ENCODE measurements at places on chromosomes 2 and 18.

DNA sequence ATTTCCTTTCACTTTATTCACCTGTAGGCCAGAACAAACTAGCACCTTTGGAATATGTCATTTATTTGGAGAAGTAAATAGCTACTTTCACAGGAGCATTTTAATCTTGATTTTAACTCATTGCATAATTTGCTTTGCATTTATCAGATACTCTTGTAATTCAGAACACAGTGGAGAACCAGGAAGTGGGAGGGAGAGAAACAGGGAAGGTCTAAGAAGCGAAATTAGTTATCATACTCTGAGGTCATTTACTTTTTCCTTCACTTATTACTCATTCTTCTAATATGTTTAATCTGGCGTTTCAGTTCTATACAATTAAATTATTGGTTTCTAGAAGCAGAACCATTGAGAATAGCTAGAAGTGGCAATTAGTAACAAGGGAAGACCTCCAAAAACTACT lies 20.7 kb downstream of the RBM44 start:
- no peak for DNase-seq

- no peak for DNase-seq
These were observed 59.8 kb downstream of the MOGAT1 start for GRCh38 chr2:222731201-222731621.

- DNase-seq = no peak
These were observed 126.0 kb downstream of the OSBPL1A start for GRCh38 chr18:24271381-24272228.

DNA sequence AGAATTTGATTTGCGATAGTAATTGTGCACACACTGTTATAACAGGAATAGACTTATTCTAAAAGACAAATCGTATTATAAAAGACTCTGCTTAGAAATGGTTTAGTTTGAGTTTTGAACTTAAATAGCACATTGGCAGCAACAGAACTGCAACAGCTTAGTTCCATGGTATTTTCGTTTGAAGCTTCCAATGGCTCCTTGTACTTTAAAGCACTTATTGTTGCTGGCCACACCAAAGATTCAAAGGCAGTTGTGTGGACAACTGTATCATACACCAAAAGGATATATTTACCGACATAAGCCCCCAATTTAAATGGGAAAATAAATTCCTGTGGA lies 627 bp downstream of the WIPF1 start:
- DNase-seq = no peak

DNA sequence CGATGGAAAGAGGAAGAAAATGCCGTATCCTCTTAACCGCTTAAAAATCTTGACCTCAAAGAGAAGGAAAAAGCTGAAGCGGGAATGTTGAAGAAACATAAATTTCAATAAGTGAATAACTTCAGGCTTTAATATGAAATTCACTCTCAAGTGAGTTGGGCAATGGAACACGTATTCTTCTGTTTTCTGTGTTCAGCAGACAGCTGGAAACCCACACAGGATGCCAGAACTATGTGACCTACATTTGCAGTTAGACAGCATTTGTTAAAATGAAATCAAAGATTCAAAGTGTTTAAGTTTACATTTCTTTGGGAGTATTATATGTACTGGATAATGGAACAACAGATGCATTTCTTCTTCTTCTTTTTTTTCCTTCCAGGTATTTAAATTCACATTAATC lies 80.5 kb upstream of the SPATS2L start:
- no peak for DNase-seq

DNA sequence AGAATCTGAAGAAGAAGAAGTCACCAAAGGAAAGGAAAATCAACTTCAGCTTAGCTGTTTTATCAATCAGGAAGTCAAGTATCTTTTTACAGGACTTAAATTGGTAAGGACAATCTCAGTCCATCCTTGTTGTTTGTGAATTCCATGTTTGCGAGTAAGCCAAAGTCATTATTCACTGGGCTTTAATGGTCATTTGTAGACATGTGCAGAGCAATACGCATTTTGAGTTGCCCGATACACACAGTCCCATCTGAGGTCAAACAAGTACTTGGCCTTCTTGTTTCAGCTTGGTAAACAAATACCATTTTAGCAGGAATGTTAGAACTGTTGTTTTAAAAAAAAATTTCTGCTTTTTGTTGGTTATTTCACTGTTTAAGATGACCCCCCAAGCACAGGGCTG lies 40.9 kb downstream of the USP14 start:
- DNase-seq = no peak

GRCh38 chr2:27878825-27879224 lies 11.4 kb downstream of the RBKS start:
- DNase-seq = no peak

DNA sequence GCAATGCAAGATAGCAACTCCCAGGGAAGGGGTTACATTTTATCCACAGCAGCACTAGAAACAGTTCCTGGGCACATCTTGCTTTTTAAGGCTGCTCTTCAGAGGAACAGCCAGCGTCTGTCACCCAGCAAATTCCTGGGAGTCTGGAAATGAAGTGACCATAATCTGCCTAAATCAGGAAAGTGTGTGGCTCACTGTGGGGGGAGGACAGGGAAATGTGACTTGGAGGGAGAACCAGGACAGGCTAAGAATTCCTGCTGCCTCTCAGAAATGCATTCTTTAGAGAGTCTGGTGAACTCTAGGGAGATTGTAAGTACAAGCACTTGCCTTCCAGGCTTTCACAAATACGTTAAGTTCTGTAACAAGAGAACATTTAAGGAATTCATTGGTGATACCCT lies 364.3 kb upstream of the SPHKAP start:
- no peak for DNase-seq

- no peak for DNase-seq
These were observed 126.3 kb upstream of the OSR1 start for GRCh38 chr2:19484736-19485135.

DNA sequence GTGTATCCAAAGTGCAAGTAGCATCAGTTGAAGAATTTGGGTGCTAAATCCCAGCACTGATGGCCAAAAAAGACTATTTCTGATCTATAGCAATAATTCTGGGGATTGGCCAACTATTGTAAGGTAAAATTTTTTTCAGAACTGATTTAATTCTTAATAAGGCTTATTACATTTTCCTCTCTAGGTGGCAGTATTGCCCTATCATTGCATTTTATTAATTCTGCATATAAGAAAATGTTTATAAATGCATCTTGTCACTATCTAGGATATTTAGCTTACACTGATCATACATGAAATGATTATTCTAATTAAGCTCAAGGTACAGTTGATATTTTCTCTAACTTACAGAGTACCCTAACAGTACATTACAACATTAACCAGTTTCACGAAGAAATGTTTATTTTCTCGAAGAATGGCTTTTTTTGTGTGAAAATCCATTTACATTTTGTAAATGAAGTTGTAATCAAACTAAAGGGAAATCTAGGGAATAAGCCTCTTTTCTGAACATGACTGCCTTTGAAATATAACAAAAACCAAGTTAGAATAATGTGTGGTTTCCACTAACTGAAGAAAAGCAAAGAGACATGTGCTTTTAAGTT lies 11.0 kb downstream of the TTN start:
- DNase-seq = no peak

DNA sequence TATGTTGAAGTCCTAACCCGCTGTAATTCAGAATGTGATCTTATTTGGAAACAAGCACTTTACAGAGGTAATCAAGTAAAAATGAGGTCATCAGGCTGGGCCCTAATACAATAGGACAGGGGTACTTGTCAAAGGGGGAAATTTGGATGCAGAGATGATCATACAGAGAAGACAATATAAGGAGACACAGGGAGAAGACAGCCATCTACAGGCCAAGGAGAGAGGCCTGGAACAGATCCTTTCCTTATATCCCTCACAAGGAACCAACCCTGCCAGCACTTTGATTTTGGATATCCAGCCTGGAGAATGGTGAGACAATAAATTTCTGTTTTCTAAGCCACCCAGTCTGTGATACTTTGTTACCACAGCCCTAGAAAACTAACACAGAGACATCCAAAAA lies 104.3 kb downstream of the METTL4 start:
- DNase-seq = no peak

DNA sequence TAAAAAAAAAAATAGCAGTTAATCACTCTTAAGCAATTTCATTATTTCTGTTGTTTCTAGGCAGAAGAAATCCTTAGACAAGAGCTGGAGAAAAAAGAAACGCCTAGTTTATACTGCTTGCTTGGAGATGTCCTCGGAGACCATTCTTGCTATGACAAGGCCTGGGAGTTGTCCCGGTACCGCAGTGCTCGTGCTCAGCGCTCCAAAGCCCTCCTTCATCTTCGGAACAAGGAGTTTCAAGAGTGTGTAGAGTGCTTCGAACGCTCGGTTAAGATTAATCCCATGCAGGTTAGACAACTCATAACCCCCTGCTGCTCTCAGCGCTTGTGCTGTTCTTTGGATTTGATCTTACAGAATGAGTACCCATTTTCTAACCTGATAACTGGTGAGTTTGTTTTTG lies 130.4 kb downstream of the TTC27 start:
- no peak for DNase-seq

- no peak for DNase-seq
These were observed 150.3 kb downstream of the NDUFA10 start for GRCh38 chr2:239874636-239875356.

DNA sequence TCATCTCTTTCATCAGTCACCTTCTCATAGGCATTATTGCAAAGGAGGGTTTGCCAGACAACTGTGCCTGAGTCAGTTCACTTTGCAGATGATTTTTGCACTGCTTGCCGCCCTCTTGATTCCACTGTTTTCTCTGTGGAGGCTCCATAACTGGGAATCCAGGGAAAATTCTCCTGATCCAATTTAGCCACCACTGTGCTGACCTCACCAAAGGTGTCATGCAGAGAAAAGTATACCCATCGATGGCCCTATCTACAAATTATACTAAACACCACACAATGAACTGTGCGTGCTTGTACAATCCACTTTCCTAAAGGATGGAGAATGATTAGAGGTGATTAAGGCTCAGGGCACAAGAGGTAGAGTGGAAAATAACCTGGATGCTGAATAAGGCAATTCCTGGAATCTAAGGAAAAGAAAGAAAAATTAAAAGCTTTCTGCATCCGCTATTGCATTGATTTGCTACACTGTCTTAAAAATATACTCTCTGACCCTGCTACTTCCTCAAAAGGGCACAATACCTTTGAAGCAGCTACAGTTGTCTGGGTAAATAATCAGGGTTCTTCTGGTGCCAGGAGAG lies 409.4 kb downstream of the RIT2 start:
- DNase-seq = no peak

GRCh38 chr2:182868054-182868796 lies 1.8 kb upstream of the FRZB start:
- DNase-seq = no peak

DNA sequence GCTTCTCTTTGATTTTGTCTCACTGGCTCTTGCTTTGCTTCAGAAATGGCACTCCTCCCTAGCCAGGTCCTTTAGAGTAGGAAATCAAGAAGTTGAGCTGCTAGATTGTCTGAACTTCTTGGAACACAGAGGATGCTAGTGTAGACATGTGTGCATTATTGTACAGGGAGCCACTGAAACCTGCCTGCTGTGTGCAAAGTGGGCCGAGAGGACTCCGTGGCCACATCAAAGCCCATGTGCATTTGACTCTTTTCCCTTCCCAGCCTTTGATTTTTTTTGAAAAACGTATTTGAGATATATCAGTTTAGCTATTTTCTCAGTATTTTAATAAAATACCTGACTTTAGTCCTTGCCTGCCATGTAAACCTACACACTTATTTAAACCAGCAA lies 83.1 kb downstream of the TMEM247 start:
- DNase-seq = no peak

GRCh38 chr2:57429831-57430230 lies 616.8 kb upstream of the VRK2 start:
- no peak for DNase-seq
